ENCODE measurements at places on chromosomes 13 and 19. TPM values are rescaled to one million over a fixed set of nuclear protein-coding genes. Genes with fewer than 3 reads are reported as not detected.

The IGFLR1 gene
- 11.9 TPM for total RNA-seq

DNA sequence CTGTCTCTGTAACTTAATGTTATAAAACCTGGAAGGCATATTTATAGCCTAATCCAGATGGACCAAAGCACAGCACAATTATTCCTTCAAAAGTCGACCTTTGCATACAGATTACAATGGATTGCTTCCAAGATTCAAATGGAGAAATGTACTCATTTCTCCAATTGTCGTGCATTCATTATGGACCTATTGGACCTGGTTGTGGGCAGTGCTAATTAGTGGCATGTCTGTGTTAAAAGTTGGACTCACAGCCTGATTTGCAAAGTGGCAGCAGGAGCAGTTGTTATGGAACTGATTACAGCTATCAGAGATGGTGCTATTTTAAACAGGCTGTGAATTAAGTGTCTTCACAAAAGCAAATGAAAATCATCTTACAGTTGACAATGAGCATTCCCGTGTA, 1529.3 kb upstream of the SLC10A2 start:
- no peak overlapping the region for H3K4me3 ChIP-seq
- no peak for DNase-seq
- H3K36me3 ChIP-seq, result no peaks in the 10 kb centered on the region
- H3K4me1 ChIP-seq, result no peaks in the 10 kb centered on the region

DNA sequence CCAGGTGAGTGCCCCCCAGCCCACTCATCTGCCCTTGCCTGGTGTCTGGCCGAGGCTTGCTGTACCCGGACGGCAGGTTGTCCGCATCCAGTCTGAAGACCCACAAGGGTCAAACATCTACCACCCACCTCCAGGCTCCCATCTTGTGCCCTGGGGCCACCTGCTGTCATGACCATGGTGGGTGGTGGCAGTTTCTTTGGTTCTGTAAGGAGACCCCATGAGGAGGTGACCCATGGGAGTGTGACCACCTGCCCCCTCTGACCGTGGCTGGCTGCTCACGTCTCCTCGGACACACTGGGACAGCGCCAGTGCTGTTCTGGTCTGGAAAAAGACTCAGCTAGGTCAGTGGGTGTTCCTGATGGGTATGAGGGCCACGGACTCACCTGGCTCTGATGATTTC, 93.9 kb downstream of the TEX29 start:
- H3K27ac ChIP-seq, result no peak overlapping the region
- H3K27me3 ChIP-seq, result no peaks in the 10 kb centered on the region
- no peaks in the 10 kb centered on the region for H3K4me1 ChIP-seq
- no peak for DNase-seq

The KANK2 gene
- 283 TPM for total RNA-seq

GRCh38 chr13:68272652-68273051, 1042.5 kb upstream of the PCDH9 start:
- H3K36me3 ChIP-seq, result no peaks in the 10 kb centered on the region
- DNase-seq, result no peak
- H3K4me1 ChIP-seq, result no peaks in the 10 kb centered on the region
- no peak overlapping the region for H3K27ac ChIP-seq

The PNKP gene
- total RNA-seq, result 114 TPM

DNA sequence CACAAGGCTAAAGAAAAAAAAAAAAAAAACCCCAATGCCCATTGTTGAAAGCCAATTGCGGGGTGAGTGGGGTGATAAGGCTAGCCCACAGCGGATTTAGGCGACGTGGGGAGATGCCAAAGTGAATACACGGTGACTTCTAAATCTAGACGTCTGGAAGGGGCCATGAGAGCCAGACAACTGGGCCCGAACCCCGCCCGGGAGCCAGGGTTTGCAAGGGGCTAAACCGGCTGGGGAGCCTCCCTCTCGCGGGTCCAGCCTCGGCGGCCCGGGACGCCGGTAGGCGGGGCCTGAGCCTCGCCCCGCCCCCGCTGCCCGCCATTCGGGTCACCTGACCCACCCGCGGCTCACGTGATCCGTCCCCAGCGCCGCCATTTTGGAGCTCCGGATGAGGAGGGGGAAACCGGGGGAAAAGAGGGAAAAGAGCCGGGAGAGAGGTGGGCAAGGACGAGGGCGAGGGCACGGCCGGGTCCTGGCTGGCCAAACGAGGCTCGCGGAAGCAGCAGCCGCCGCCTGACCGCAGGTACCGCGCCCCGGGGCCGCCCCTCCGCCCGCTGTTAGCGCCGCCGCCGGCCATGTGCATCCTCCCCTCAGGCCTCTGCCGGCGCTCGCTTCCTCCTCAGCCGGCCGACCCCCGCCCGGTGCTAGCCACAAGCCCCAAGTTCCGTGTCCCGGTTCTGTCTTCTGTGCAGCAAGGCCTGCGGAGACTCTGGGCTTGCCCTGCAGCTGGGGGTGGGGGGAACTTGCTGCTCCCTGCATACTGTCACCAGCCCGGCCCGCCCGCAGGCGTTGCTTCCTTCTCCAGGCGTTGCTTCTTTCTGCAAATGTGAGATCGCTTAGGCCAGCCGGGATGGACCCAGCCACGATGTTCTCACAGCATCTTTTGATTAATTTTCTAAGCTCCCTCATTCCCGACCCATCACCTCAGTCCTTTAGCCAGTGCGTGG, at the start of gene ZNF507:
ZNF507 (plus strand) TSS at position 350 of the 947 bp plus-strand sequence. CDS start 7,221 bp downstream, outside the sequence.
- H3K4me1 ChIP-seq, result no peaks in the 10 kb centered on the region
- peaks cover 8% of the 10 kb centered on the region for H3K36me3 ChIP-seq
- H3K27ac ChIP-seq, result peak within 1 kb of the TSS; percentile 85
- no peaks in the 10 kb centered on the region for H3K27me3 ChIP-seq
- H3K4me3 ChIP-seq, result peak within 1 kb of the TSS; percentile 87

- H3K36me3 ChIP-seq, result no peaks in the 10 kb centered on the region
- H3K4me1 ChIP-seq, result no peaks in the 10 kb centered on the region
- no peak overlapping the region for H3K27ac ChIP-seq
- no peaks in the 10 kb centered on the region for H3K27me3 ChIP-seq
- no peak overlapping the region for H3K4me3 ChIP-seq
These were observed 51.3 kb downstream of the SUCLA2 start for GRCh38 chr13:47949799-47950198.

DNA sequence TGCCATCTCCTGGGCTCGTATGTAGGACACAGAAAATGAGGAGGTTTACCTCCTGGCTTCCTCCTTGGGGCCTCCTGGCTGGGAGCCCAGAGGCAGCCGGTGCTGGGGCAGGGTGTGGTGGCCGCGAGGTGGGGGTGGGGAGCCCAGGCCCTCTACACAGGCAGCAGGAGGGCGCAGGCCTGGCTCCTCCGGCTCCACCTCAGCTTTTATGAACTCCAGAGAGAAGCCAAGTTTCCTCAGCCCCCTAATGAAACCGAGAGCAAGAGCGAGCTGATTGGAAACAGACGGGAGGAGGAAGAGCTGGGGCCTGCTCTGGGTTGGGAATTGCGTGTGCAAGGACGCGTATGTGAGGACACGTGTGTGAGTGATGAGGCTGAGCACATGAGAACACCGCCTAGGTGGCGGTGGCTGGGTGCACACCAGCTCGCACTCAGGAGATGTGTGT, 23.1 kb downstream of the LYL1 start:
- H3K4me3 ChIP-seq, result no peak overlapping the region
- H3K27ac ChIP-seq, result peak overlapping the region; percentile 82
- H3K27me3 ChIP-seq, result no peaks in the 10 kb centered on the region
- H3K36me3 ChIP-seq, result no peaks in the 10 kb centered on the region
- DNase-seq, result peak; percentile 81

DNA sequence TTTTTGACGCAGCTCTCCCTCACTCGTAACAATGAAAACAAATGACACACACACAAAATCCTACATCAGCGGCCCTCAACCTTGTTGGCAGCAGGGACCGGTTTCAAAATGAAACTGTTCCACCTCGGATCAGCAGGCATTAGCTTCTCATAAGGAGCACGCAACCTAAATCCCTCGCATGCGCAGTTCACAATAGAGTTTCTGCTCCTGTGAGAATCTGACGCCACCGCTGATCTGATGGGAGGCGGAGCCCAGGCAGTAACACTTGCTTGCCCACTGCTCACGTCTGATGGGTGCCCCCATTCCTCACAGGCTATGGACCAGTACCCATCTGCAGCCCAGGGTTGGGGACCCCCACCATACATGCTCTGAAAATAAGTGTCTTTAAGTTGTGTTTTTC, 43.4 kb downstream of the DHRS12 start:
- DNase-seq, result no peak
- H3K36me3 ChIP-seq, result peaks cover 17% of the 10 kb centered on the region
- peaks cover 4% of the 10 kb centered on the region for H3K4me1 ChIP-seq
- no peaks in the 10 kb centered on the region for H3K27me3 ChIP-seq
- no peak overlapping the region for H3K4me3 ChIP-seq

DNA sequence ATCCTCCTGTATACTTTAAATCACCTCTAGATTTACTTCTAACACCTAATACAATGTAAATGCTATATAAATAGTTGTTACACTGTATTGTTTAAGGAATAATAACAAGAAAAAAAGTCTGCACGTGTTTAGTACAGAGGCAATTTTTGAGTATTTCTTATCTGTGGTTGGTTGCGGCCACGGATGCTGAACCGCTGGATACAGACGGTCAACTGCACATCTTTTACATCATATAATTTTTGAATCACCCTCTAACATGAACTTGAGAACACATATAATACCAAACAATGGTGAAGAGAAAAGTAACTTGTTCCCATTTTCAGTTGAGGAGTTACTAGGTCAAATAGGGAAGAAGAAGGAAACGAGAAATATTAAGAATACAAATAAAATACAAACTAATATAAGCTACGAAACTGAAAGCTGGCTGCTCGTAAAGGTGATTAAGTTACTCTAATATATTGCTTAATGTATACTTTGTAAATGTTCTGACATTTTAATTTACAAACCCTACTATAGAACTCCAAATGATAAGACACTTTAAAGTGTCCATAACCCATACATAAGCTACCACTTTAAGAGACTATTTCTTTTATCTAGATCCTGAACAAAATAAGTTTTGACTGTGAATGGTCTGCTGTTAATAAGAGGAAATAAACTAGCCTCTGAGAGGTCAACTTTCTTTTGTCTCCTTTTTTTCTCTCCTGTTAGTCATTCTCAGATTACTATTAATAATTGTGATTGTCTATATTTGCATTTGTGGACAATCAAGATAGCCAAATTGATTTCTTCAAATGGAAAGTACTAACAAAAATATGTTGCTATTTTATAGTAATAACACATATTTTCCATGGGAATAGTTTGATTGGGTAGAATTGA, 457.4 kb downstream of the DIAPH3 start:
- no peaks in the 10 kb centered on the region for H3K27me3 ChIP-seq
- H3K27ac ChIP-seq, result no peak overlapping the region
- no peaks in the 10 kb centered on the region for H3K4me1 ChIP-seq

The CCNA1 gene
- 0.66 TPM for total RNA-seq

The DAND5 gene
- total RNA-seq, result not detected

- no peak for DNase-seq
- no peaks in the 10 kb centered on the region for H3K4me1 ChIP-seq
- no peaks in the 10 kb centered on the region for H3K27me3 ChIP-seq
- no peaks in the 10 kb centered on the region for H3K36me3 ChIP-seq
- no peak overlapping the region for H3K4me3 ChIP-seq
These were observed 557.1 kb downstream of the DACH1 start for GRCh38 chr13:71309905-71310304.

The STOML3 gene
- not detected for total RNA-seq

The PNMA8B gene
- total RNA-seq, result 0.38 TPM

DNA sequence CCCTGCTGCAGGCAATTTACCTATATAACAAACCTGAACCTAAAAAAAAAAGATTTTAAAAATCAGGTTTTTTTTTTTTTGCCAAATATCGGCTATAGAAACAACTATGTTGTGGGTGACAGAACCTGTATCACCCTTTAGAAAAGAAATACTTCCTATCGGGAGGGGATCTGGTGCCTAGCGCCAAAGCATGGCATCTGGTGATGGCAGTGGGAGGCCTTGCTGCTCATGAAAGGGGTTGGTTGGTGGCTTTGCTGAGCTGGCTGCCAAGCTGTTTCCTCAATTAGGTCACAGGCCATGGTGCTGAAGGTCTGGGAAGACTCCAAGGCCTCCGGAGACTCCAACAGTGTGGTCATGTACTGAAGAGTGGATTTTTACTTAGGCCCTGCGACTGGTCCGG, 328.5 kb downstream of the KLF5 start:
- H3K4me1 ChIP-seq, result no peaks in the 10 kb centered on the region
- no peak for DNase-seq
- no peaks in the 10 kb centered on the region for H3K36me3 ChIP-seq

GRCh38 chr13:21297447-21297846, 121.0 kb downstream of the MRPL57 start:
- H3K4me1 ChIP-seq, result no peaks in the 10 kb centered on the region
- H3K36me3 ChIP-seq, result no peaks in the 10 kb centered on the region
- no peak for DNase-seq

DNA sequence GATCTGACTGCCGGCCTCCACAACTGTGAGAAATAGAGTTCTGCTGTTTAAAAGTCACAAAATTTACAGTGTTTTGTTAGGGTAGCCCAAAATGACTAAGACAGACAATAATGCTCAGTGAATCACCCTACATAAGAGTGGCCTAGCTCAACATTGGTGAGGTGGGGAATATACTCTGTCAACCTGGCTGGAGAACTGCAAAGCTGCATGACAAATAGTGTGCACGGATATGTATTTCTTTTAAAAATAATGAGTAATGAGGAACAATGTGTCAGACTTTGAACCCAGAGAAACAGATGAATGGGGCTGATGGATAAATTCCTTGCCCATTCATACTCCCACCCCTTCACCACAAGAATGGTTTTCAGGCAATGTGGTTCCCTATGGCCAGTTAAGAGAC, 372.4 kb downstream of the SUCLA2 start:
- no peaks in the 10 kb centered on the region for H3K36me3 ChIP-seq
- DNase-seq, result no peak
- no peak overlapping the region for H3K27ac ChIP-seq
- no peaks in the 10 kb centered on the region for H3K27me3 ChIP-seq
- H3K4me1 ChIP-seq, result no peaks in the 10 kb centered on the region
- H3K4me3 ChIP-seq, result no peak overlapping the region

The SYNE4 gene
- total RNA-seq, result 0.67 TPM

DNA sequence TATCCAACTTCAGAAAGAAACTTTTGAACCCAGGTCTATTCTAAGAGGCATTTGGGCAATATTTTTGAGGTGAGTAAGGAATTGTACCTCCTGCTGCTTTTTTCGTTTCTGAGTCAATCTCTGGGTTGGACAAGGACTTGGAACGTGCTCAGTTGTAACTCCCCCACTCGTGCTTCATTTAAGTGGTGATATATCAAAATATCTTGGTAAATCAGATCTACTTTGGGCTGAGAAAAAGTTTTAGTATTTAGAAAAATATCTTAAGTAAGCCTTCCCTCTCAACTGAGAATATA, 728.9 kb downstream of the EFNB2 start:
- H3K27ac ChIP-seq, result no peak overlapping the region
- H3K27me3 ChIP-seq, result no peaks in the 10 kb centered on the region
- H3K36me3 ChIP-seq, result no peaks in the 10 kb centered on the region
- no peak overlapping the region for H3K4me3 ChIP-seq
- DNase-seq, result no peak
- H3K4me1 ChIP-seq, result no peaks in the 10 kb centered on the region

- no peaks in the 10 kb centered on the region for H3K27me3 ChIP-seq
- H3K4me3 ChIP-seq, result peak overlapping the region; percentile 46
- no peak overlapping the region for H3K27ac ChIP-seq
- no peak for DNase-seq
These were observed 1.5 kb downstream of the ZIC5 start for GRCh38 chr13:99969919-99970650.

Measured in Peyer's patch (tissue), 4 donors.